ENCODE measurements at places on chromosomes 1 and 21.

GRCh38 chr1:34166625-34167361 lies 1.8 kb upstream of the CSMD2 start:
- no peak for DNase-seq

DNA sequence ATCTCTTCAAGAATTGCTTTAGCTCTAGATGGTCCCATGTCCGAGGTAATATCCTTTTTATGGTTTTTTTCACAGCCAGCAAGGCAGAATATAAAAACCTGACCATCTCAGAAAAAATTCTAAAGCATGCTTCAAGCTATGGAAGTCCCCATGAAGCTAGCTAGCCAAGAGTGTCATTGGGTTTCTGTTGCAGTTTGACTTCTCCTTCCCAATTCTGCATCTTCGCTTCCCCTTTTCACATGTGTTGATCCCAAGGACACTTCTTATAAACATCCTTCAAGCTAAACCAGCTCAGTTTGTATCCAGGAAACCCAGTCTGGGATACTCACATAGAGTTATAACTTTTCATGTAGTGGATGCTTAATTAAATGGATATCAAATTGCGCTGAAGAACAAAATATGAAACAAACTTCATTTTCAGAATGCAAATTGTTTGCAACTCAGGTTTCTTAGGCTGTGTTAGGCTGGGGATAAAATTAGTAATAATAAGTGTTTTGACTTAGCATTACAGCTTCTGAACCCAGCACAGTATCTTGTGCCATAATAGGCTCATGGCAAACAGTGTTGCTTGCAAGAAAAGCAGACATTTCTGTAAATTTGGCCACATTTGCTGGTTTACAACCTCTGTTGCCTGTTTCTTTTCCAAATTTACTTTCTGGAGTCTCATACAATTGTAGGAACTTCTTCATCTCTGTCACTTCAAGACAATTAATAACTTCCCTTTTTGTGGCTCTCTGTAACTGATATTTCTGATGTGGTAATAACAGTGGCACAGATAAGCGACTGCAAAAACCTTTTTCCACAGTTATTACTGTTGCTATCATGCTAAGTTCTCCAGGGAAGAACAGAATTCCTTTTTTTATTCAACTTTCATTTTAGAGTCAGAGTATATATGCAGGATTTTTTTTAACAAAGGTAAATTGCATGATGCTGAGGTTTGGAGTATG lies 53.2 kb downstream of the NCAM2 start:
- no peak for DNase-seq

DNA sequence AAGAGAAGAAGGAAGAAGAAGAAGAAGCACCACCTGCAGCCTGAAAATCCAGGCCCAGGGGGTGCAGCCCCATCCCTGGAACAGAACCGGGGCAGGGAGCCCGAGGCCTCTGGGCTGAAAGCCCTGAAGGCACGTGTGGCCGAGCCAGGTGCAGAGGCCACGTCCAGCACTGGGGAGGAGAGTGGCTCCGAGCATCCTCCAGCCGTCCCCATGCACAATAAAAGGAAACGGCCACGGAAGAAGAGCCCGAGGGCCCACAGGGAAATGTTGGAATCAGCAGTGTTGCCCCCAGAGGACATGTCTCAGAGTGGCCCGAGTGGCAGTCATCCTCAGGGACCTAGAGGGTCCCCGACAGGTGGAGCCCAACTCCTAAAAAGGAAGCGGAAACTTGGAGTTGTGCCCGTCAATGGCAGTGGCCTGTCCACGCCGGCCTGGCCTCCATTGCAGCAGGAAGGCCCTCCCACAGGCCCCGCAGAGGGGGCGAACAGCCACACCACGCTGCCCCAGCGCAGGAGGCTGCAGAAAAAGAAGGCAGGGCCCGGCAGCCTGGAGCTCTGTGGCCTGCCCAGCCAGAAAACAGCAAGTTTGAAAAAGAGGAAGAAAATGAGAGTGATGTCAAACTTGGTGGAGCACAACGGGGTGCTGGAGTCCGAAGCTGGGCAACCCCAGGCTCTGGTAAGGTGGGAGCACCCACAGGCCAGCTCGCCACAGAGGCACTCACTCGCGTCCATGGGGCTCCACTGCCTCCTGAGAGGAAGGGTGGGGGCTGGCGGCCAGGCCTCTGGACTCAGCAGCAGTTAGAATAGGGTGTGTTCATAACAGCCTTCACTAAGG lies 28.4 kb downstream of the RRP1B start:
- no peak for DNase-seq

DNA sequence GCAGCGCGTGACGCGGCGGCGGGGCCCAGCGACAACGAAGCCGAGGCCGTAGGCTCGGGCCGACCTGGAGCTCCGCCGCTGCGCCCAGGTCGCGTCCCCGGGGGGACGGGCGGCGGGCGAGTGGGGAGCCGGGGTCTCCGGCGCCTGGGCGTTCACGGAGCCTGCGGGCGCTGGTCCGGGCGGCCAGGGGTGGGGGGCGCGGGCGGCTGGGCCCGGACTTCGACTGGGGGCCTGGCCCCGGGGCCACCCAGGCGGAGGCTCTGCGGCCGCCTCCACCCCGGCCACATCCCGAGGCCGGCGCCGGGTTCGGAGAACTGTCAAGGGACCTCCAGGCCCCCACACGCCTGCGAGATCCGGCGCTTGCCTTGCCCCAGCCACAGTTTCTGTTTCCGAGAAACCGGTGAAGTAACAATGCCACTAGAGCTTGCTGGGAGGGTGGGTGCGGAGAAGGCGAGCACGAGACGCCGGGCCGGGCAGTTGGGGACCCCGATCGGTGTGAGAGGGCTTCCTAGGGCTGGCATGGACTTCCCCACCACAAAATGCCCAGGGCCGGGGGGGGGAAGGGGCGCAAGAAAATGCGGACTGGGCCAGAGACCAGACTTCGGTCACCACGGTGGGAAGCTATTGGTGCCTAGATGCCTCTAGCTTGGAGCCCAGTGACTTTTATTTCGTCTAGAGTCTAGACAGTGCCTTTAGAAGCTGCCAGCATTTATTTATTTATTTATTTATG lies 501 bp downstream of the FBXO6 start:
- no peak for DNase-seq

DNA sequence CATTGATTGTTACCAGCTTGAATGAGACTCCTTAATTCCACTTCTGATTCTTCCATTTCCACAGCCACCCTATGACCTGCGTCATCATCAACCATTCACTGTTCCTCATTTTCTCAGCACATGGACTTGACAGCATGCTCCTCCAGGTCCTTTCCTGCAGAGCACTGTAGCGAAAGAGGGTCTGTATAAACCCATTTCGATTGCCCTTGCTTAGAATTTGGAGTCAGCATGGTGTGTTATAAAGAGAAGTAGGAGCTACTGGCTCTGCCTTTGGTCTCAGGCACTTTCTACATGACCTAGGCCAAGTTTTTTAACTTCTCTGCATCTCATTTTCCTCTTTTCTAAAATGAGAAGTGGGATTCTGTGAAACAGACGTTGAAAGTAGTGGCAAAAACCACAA lies 133.8 kb downstream of the AK5 start:
- DNase-seq, result no peak

GRCh38 chr1:210736713-210737112 lies 397.2 kb downstream of the KCNH1 start:
- DNase-seq, result no peak

GRCh38 chr1:70038025-70038424 lies 167.4 kb downstream of the LRRC40 start:
- no peak for DNase-seq

- DNase-seq, result no peak
These were observed 18.0 kb downstream of the ATP1B1 start for GRCh38 chr1:169124459-169124858.

DNA sequence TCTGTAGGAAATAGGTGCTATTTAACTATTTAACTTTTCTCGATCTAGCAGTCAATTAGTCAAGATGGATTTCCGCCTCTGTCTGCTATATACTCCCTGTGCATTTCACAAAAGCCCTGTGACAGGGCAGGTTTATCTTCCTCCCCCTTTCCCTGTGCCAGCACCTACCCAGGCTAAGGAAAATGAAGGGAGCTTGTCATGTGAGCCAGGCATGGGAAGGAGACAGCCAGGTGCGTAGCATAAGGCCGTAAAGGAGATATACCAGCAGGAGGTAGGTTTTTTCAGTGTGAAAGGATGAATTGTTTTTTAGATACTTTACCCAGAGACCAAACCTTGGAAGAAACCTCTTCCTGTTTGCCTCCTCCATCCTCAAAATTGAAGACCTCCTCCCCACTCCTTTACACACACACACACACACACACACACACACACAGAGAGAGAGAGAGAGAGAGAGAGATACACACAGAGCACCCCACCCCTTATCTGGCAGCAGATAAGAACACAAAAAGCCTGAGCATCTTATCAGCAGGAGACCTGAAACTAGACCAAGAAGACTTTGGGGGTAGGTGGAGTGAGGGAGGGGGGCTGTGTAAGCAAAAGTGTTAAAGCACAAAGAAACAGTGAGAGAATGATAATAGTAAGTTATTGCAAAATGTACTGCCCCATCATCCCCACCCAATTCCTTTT lies 12.0 kb upstream of the TARBP1 start:
- no peak for DNase-seq

DNA sequence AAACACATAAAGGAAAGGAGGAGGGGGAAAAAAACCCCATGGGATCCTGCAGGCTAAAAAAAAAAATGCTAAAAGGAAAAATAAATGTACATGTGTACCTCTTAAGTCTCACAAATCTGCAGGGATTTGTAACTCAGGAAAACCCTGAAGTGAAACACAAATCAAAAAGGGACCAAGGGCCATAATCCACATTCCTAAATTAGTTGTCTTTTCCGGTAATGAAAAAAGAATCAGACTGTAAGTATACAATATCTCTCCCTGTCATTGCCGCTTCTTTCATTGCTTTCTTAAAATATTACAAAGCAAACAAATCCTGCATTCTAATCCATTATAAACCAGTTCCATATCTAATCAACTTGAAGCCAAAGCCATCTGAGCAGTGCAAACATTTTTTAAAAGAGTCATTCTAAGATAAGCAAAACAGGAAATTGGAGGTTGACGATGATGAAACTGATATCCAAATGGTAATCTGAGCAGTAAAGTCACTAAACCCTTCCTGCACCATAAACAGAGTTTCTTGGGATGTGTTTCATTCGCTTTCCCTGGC lies 58.7 kb upstream of the SIM2 start:
- no peak for DNase-seq

DNA sequence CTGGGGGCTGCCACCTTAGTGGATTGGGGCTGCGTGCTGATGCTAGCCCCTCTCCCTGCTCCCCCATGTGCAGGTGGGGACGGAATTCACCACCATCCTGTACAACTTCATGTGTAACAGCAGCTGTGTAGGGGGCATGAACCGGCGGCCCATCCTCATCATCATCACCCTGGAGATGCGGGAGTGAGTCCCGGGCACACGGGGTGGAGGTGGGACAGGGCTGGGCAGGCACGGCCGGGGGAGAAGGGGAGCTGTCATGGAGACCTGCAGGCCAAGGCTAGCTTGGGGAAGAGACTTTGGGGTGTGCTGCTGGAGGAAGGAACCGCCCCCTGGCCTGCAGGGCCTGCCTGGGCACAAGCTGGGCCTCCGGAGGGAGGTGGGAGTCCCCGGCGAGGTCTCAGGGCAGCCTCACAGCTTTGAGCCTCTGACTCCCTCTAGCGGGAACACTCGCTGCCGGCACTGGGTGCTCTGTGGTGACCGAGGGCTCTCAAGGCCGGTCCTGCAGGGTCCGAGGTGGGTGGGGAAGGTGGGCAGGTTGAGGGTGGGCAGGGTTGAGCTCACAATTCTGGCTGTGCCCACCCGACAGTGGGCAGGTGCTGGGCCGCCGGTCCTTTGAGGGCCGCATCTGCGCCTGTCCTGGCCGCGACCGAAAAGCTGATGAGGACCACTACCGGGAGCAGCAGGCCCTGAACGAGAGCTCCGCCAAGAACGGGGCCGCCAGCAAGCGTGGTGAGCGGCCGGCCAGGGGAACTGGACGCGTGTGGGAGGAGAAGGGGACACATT lies 25.0 kb upstream of the CCDC27 start:
- DNase-seq, result no peak

DNA sequence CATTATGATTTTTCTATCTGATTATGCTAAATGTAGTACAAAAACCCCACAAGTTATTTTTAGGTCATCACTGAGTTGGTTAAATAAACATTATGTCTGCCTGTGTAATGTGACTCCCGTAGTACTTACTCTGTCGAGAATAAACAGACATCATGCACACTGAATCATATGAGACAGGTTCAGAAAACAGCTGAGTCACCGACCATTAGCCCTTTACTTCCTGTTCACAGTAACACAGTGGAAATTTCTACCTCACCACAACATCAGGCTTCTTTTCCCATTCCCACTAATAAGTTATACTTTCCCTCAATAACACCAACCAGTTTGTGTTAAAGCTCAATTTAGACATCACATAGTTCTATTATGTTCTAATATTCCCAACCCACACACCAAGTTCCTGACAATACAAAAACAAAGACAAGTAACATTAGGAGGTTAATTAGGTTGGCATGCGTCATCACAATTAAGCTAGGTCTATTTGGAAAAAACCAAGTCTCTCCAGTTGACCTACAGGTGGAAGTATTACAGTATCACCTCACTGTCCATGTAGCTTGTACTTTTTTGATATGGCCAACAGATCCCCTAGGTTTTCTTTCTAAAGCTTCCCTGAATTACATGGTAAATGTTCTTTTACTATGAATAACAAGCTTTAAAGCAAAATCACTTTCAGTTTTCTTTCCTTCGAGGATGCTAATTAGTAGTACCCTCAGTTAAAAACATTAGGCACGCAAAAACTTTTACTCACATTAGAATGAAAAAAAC lies 154.2 kb downstream of the EIF4G3 start:
- no peak for DNase-seq

- no peak for DNase-seq
These were observed 120.7 kb downstream of the CRB1 start for GRCh38 chr1:197388801-197389200.

DNA sequence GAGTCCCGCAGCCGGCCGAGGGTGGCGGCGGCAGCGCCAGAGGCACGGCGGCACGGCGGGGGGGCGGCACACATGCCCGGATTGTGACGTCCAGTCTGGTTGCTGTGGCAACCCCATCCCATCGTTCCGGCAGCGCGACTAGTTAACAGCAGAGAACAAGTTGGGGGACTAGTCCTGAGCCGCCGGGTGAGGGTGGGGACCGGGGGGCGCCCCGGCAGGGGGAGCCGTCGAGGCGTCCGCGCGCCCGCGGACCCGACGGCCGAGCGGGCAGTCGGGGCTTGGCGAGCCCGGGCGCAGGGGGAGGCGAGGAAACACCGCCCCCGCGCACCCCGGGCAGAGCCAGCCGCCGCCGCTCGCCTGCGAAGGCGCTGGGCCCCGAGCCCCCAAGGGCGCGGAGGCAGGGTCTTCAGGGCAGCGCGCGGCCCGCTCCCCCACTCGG lies at the start of gene CHD5:
TSS of gene CHD5 (minus strand) at position 54 of the 439 bp plus-strand sequence. CDS start 298 bp downstream, outside the sequence.
- DNase-seq, result no peak

- no peak for DNase-seq
These were observed 216.5 kb downstream of the NTNG1 start for GRCh38 chr1:107357376-107357775.

GRCh38 chr1:231232870-231233734 lies 7.9 kb upstream of the GNPAT start:
- no peak for DNase-seq
